Hematopoietic multipotent progenitor cell treated with erythropoietin and hydrocortisone succinate and interleukin-3 and kit ligand, for 17 days (in vitro differentiated cells): ENCODE measurements at places on chromosomes 7 and 10.
A peak's percentile ranks its signal among the peaks of the same experiment; 100 is the strongest.

- no peak for DNase-seq
These were observed 157.9 kb upstream of the INSYN2A start for GRCh38 chr10:127354255-127354654.

DNA sequence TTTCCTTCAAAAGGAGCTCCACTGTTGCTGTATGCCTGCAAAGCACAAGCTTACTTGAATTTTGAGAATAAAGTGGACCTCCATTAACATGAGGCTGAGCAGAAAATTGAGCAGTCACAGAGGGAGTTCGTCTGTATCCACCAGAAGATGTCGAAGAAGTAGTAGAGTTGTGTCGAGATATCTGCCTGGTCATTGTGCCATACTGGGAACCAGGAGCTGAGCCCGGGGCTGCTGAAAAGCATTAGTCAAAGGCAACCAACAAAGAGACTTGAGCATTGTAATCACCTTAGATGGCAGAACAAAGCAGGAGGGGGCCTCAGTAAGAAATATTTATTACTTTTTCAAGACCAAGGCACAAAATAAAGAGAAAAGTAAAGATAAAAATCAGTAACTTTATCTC, 61.5 kb downstream of the PDSS1 start:
- DNase-seq = no peak

DNA sequence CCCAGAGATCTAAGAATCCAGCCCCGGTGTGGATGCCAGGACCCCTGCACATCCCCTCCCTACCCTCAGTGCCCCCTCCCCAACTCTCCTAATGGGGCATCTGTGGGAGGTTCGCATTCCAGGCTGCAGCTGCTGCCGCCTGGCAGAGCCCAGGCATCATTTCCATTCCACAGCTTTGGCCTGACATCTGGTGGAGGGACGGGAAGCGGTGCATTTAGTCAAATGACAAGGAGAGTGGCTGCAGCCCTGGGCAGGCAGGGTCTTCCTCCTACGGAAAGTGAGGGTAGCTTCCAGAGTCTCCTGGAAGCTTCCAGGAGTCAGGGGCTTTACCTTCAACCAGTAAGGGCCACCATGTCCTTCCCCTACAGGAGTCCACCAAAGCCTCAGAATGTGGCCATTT, 30.8 kb downstream of the PRLHR start:
- DNase-seq = no peak

DNA sequence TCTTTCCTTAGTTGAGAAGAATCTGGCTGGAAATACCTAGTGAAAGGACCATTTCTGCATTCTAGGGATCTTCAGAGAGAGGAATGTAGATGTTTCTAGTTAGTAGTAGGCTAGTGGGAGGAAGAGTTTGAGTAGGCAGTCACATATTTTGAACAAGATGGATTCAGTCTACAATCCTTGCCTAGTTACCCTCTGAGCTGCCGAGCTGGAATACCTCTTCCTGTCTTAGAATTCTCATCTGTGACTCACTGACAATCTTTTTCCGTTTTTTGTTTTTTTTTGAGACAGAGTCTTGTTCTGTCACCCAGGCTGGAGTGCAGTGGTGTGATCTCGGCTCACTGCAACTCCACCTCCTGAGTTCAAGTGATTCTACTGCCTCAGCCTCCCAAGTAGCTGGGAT, 30.7 kb upstream of the PLPP4 start:
- no peak for DNase-seq

DNA sequence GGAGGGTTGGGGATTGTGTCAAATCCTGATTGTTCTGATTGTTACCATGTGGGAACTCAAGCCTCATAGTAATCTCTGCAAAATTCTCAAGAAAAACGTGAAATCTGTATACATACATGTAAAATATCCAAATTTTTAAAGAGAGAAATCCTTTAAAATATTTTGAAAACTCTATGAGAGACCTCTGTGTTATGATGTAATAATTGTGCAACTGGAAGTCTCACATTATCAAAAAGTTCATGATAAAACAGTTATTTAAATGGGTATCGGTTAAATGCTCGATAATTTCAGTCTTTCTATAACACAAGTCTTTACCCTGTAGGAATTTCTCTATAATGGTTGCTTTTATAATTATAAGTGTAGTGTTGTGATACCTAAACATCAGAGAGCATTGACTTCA, 95.5 kb downstream of the TMEM26 start:
- no peak for DNase-seq

- DNase-seq = no peak
These were observed 61.6 kb upstream of the WDR11 start for GRCh38 chr10:120789303-120790203.

- DNase-seq = no peak
These were observed 75.9 kb upstream of the NEUROD6 start for GRCh38 chr7:31416381-31416870.

GRCh38 chr7:136194878-136195277, 217.7 kb upstream of the MTPN start:
- DNase-seq = no peak

GRCh38 chr7:3712841-3713240, 411.8 kb downstream of the SDK1 start:
- DNase-seq = no peak

- no peak for DNase-seq
These were observed 69.6 kb upstream of the RELN start for GRCh38 chr7:104059103-104059502.

GRCh38 chr10:61284222-61284890, 168.8 kb downstream of the TMEM26 start:
- peak; percentile 21 for DNase-seq

DNA sequence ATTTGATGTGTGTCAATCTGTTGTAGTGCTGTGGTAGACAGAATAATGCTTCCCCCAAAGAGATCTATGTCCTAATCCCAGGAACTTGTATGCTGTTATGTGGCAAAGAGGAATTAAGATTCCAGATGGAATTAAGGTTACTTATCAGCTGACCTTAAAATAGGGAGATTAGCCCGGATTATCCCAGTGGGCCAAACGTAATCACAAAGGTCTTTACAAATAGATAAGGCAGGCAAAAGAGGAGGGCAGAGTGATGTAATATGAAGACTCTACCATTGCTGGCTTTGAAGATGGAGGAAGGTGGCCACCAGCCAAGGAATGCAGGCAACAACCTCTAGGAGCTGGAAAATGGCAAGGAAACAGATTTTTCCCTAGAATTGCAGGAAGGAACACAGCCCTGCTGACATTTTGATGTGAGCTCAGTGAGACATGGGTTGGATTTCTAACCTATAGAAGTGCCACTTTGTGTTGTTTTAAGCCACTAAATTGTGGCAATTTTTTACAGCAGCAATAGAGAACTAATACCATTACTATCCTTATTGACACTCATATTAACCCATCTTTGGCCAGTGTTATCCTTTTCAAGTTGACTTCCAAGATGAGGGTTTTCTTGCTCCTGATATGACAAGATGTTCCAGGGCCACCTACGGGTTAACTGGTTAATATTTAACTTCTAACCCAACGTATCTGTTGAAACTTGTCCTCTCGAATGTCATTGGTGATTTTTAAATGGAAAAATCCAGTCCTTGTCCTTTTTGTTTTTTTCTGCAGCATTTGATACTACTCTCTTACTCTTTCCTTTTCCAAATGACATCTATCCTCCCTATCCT, 29.3 kb downstream of the CYCS start:
- DNase-seq = no peak

DNA sequence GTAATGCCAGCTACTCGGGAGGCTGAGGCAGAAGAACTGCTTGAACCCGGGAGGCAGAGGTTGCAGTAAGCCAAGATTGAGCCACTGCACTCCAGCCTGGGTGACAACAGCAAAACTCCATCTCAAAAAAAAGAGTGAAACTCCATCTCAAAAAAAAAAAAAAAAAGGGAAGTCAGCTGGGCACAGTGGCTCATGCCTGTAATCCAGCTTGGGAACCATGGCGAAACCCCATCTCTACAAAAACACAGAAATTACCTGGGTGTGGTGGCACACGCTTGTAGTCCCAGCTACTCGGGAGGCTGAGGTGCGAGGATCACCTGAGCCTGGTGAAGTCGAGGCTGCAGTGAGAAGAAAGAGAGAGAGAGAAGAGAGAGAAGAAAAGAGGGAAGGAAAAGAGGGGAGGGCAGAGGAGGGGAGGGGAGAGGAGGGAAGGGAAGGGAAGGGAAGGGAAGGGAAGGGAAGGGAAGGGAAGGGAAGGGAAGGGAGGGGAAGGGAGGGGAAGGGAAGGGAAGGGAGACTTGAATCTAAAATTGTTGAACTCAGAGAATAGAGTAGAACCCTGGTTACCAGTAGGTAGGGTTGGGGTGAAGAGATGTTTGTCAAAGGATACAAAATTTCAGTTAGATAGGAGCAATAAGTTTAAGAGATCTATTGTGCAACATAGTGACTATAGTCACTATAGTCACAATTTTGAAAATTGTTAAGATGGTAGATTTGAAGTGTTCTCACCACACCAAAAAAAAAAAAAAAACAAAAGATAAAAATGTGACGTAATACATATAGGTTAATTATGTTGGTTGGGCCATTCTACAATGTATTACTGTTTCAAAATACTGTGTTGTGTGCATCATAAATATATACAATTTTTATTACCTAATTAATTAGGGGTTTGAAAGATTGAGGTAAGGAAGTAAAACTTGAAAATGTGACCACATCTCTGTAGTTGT, 2.5 kb downstream of the SLC16A9 start:
- no peak for DNase-seq

GRCh38 chr7:157832006-157832405, 495.2 kb downstream of the DNAJB6 start:
- no peak for DNase-seq

- no peak for DNase-seq
These were observed 9.4 kb upstream of the GET4 start for GRCh38 chr7:867001-867405.

DNA sequence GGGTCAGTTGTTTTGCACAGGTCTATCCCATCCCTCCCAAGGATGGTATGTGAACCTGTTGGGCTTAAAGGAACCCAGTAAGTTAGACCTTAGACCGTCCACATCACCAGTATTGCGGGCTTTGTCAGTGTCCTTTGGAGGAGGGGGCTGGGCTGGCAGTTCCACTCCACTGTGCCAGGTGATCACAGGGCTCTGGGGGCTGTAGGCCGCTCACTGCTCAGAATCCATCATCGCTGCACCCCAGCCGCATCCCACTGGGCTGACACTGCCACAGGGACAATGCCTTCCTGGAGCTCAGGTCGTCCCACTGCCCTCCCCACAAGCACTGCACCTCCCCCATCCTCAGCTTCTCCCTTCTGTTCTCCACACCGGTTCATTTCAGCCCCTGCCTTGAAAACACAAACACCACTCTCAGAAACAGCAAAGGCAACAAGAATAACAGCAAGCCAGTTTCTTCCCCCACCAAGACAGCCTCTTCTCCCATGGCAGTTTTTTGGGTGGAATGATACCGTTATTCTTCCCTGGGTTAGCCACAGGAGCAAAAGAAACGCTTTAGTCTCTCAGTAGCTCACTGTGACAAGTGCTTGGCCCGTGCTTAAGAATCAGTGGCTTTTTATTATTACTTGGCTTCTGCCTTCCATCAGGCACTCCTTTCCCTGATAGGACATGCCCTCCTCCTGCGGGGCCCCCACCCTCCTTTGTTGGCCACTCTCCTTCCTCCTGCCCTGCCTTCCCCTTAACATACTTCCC, 111.2 kb downstream of the GRK5 start:
- no peak for DNase-seq
